ENCODE measurements at places on chromosomes 13 and 19. TPM values are rescaled to one million over a fixed set of nuclear protein-coding genes. Genes with fewer than 3 reads are reported as not detected.

Gene RFPL4A
- not detected for polyA plus RNA-seq

Gene ELSPBP1
- not detected for polyA plus RNA-seq

Gene FBXO17
- 1.7 TPM for polyA plus RNA-seq

Gene PCDH9
- polyA plus RNA-seq: 266 TPM

Gene ZNF888
- polyA plus RNA-seq: 0.38 TPM

Gene CYP4F2
- not detected for polyA plus RNA-seq

Gene FBXO27
- polyA plus RNA-seq: 2.7 TPM

Gene CATSPERD
- polyA plus RNA-seq: not detected

Gene ZNF433
- polyA plus RNA-seq: 4.4 TPM

Gene ACER1
- not detected for polyA plus RNA-seq

Gene PALM3
- 0.13 TPM for polyA plus RNA-seq

Gene PRSS57
- not detected for polyA plus RNA-seq

Gene FREM2
- 1.7 TPM for polyA plus RNA-seq

Measured in Purkinje cell (primary cell).